Esophagus muscularis mucosa (tissue), 4 donors: ENCODE measurements at places on chromosomes 13 and 19. TPM values are rescaled to one million over a fixed set of nuclear protein-coding genes. Genes with fewer than 3 reads are reported as not detected.

DNA sequence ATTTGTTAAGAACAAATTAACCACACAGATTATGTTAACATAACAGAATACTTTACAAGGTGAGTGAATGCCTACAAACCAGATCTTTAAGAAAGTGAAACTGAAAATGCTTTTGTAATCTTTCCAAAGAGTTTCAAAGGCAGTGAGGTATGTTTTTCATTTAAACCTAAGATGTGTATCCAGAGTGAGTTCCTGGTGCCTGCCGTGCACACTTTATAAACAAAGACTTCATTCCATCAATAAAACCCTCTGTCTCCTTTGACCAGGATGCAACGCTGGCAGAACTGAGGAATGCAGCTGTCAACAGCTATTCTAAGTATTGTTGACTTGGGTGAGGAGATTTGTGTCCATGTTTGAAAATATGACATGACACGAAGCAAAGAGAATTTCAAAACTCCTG, 344.6 kb downstream of the DNAJC15 start:
- no peak for DNase-seq

DNA sequence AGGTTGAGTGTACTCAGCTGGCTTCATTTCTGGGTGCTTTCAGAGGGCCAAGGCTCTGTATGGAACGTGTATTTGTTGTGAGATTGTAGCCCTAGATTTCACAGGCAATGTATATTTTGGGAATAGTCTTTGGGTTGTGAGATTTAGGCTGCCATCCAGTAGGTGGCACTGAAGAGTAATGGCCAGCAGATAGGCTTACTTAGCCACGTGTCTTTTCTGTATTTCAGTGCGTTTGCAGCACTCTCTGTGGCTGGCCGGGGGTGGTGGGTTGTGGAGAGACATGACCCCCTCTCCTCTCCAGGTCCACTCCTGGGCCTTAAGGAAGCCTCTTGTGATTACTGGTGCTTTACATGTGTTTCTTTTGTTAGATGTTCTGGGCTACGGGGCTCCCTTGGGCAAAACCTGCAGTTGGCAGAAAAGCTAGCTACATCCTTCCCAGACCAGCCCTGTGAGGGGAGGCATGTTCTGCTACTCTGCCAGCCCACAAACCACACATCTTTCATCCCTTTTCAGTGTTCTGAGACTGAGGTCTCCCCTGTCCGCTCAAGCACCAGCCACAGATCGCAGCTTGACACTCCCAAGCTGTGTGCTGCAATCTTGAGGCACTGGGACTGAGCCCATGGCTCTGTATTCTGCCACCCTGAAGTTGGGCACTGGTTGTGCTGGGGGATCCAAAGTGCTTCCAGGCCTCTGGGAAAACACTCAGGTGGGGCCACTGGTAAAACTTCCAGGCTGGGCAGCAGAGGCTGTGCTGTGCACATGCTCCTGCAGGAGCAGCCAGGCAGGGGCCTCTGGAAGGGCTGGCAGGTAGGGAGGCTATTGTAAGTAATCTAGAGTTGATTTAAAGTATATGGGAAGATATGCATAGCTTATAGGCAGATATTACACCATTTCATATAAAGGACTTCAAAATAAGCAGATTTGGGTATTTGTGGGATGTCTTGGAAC, 1096.8 kb upstream of the PCDH20 start:
- no peak for DNase-seq

- DNase-seq: no peak
Observed at GRCh38 chr13:98533912-98534311, 43.0 kb downstream of the STK24 start.

DNA sequence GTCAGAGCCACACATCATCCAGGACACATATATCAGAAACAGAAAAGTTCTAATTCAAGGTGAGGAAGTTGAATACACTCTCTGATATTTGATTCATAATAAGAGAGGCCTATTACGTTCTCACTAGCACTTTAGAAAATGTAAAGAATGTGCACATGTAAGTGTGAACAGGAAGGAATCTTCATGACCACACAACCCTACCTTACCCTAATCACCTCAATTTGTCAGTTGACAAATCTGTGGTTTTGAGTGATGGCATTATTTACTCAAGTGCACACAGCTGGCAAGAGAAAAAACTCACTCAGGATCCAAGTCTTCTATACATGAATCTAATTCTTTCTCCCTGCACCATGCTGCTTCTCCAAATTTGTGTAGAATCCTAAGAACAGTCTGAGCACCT, 445.8 kb downstream of the SUCLA2 start:
- no peak for DNase-seq

DNA sequence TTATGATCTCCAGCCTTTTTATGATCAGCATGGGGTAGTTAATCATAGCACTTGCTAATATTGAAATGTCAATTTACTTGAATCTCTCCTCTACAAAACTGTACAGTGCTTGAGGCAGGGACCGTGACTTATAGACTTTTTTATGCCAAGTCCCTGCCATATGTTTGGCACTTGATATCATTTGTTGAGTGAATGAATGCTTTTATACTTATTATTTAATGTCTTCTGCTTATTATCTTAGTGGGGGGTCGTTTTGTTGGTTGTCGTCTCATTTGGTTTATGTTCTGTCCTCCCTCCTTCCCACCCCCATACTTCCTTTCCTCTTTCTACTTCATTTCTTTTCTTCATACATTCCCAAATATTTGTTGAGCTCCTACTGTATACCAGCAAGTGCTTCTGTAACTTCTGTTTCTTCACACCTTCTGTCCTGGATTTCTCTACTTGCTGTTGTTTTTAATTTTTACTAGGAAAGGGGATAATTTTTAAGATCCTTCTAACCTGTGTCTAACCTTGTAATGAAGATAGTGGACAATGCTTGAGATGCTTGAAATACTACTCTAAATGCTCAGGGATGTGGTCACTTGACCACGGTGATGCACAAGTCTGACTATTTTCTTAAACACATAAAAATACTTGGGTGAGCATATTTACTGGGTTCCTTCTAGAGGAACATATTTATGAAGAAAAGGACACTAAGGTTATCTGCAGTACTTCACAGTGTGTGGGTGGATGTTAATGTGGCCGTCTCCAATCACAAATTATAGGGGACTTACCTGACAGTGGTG, 223.8 kb downstream of the TDRD3 start:
- no peak for DNase-seq

- no peak for DNase-seq
Observed at GRCh38 chr13:113616991-113617749, 32.6 kb downstream of the TFDP1 start.

Gene DAND5
- not detected for total RNA-seq

Gene ZNF790
- 7.5 TPM for total RNA-seq
